ENCODE measurements at places on chromosomes 4 and X.
A peak's percentile ranks its signal among the peaks of the same experiment; 100 is the strongest.

GRCh38 chr4:73499996-73500765 lies 18.6 kb downstream of the AFM start:
- no peak for DNase-seq

GRCh38 chr4:5836943-5837342 lies 55.9 kb downstream of the CRMP1 start:
- no peak for DNase-seq

DNA sequence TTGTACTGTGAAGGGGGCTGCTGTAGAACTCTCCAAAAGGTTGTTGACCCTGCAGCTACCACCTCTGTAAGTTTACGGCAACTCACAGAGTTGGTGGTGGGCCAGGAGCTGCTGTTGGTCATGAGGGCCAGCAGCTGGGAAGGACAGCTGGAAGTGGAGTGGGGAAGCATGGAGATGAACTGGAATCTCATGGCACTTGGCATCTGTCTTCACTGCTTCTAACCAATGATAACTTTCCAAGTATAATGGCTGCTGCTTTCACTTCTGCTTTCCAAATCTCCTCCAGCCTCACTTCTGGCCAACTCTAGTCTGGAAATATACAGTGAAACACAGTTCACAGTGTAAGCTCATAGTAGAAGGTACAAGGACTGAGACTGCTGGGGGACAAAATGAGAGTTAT lies 126.5 kb upstream of the INTU start:
- no peak for DNase-seq

DNA sequence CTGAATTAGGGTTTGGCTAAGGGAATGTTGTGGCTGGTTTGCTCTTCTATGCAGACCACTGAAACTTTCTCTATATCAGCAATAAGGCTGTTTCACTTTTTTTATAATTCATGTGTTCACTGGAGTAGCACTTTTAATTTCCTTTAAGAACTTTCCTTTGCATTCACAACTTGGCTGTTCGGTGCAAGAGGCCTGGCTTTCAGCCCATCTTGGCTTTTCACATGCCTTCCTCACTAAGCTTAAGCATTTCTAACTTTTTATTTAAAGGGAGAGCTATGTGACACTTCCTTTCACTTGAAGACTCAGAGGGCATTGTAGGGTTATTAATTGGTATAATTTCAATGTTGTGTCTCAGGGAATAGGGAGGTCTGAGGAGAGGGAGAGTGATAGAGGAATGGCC lies 142.3 kb downstream of the SHROOM4 start:
- DNase-seq = no peak

- no peak for DNase-seq
Observed at GRCh38 chr4:179662522-179662921, 2220.3 kb upstream of the AGA start.

DNA sequence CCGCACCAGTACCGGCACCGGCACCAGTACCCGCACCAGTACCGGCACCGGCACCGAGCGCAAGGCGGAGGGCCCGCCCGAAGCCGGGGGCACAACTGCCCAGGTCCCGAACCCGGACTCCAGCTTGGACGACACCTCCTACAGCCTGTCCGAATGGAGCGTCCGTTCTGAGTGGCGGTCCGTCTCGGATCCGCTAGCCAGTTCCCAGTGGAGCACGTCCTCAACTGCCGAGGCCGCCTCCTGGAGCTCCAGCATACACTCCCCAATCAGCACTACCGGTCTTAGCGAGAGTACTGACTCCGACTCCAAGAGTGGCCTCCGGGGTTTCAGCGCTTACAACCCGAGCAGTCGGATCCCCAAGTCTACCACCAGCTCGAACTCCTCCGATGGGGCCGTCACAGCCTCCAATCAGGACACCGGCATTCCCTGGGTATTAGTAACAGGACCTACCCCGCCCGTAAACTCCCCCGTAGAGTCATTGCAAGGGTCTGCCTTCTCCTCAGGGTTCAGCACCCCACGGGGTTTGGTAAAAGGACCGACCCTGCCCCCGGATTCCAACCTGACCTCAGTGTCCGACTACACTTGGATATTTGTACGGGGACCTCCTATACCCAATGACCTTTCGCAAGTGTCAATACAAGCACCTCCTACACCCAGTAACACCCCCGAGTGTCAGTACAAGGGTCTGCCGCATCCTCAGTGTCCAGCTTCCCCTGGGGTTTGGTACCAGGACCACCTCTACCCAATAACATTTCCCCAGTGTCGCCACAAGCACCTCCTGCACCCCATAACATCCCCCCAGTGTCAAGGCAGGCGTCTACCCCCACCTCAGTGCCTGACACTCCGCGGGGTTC lies 721 bp upstream of the MAOA start:
- DNase-seq = no peak

DNA sequence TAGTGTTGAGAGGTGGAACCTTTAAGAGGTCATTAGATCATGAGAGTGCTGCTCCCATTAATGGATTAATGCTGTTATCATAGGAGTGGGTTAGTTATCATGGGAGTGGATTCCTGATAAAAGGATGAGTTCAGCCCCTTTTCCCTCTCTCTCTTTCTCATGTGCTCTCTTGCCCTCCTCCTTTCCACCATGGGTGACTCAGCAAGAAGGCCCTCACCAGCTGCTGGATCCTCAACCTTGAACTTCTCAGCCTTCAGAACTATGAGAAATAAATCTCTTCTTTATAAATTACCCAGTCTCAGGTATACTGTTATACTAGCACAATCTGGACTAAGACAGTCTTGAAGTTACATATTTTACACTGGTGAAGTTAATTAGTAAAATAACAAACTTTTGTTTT lies 10.0 kb upstream of the CDKL5 start:
- no peak for DNase-seq

DNA sequence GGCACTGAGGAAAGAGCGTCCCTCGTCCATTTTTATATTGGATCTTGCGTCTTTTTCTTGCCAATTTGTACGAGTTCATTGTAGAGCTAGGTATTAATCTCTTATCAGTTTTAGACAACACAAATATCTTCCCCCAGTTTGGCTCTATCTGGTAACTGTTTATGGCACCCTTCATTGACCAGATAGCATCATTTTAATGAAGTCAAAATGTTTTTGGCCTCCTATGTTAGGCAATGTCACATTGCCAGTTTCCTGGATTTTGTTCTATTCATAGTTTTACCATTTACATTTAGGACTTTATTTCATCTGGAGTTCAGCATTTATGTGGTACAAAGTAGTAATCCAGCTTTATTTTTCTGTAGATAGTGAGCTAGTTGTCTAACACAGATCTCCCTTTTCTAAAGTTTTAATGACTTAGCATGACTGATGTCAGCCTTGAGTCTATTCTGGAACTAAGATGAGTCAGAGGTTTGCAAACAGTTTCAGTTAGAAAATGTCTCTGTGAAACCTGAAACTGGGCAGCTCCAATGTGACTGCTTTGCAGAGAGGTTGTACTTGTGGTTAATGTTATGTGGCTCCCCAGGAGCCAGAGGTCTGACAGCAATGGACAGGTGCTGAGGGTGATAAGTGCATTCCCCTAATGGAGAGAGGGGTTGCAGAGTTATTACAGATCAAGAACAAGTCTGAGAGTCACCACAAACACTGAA lies 5.3 kb upstream of the STBD1 start:
- peak; percentile 50 for DNase-seq

GRCh38 chr4:113969709-113970334 lies 9.6 kb downstream of the ARSJ start:
- DNase-seq = no peak

DNA sequence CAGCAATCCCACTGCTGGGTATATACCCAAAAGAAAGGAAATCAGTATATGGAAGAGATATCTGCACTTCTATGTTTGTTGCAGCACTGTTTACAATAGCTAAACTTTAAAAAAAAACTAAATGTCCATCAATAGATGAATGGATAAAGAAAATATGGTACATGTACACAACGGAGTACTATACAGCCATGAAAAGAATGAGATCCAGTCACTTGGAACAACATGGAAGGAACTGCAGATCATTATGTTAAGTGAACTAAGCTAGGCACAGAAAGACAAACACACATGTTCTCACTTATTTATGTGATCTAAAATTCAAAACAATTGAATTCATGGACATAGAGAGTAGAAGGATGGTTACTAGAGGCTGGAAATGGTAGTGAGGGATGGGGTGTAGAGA lies 400.7 kb downstream of the ZNF674 start:
- no peak for DNase-seq

- no peak for DNase-seq
Observed at GRCh38 chr4:87632469-87632868, 17.6 kb upstream of the DMP1 start.

DNA sequence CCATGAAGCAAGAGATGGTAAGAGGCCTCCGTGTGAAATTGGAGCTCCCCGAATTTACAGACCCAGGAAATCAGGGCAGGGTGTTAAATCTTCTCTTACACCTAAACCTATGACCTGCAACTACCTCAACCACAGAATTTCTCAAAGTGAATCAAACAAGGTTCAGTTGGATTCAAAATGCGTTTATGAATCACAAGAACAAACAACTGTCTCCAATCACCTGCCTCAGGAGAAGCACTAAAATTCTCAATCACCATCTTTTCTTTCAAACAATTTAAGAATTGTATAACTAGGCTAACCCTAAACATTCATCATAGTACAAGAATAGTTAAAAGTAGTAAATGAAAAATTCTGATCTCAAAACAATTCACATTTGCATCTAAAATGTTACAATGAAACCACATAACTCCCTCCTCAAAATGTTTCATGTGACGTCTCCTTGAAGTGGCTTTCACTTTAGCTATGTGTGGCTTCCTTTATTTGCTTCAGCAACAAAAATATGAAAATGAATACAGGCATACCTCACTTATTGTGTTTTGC lies 19.2 kb downstream of the PPP3CA start:
- DNase-seq = no peak

GRCh38 chr4:32169841-32170240 lies 1449.7 kb downstream of the PCDH7 start:
- no peak for DNase-seq

DNA sequence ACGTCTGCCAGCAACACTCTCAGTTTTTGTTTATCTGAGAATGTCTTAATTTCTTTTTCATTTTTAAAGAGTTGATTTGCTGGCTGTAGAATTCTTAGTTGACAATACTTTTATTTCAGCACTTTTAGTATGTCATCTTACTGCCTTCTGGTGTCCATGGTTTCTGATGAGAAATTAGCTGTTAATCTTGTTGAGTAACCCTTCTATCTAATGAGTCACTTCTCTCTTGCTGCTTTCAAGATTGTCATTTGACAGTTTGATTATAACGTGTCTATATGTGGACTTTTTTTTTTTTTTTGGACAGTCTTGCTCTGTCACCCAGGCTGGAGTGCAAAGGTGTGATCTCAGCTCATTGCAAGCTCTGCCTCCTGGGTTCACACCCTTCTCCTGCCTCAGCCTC lies 24.0 kb upstream of the TMEM255A start:
- no peak for DNase-seq

- DNase-seq = no peak
Observed at GRCh38 chrX:63929608-63930007, 144.6 kb upstream of the ARHGEF9 start.

GRCh38 chr4:18057821-18058533 lies 36.4 kb upstream of the LCORL start:
- no peak for DNase-seq

DNA sequence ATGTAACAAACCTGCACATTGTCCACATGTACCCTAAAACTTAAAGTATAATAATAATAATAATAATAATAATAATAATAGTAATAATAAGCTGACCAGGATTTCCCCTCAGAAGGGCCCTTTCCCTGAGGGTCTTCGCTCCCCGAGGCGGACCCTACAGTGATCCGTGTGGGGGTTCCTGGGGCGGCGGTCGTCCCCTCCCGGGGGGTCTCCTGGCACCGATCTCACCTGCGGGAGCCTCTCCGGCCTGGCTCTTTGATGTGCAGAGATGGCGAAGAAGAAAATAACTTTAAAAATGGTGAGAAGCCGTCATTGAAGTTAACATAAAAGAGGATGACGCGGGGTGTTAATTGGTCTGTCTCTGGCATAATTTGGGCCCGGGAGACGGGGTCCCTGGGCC lies 48.2 kb upstream of the PPP2R3B start:
- DNase-seq = no peak

GRCh38 chrX:133175605-133176004 lies 42.5 kb downstream of the TFDP3 start:
- no peak for DNase-seq

GRCh38 chrX:143635915-143636314 lies at the start of gene SLITRK4:
Gene SLITRK4 (minus strand): TSS chrX:143636101. CDS start chrX:143631108, 4,993 bp downstream.
- no peak for DNase-seq

DNA sequence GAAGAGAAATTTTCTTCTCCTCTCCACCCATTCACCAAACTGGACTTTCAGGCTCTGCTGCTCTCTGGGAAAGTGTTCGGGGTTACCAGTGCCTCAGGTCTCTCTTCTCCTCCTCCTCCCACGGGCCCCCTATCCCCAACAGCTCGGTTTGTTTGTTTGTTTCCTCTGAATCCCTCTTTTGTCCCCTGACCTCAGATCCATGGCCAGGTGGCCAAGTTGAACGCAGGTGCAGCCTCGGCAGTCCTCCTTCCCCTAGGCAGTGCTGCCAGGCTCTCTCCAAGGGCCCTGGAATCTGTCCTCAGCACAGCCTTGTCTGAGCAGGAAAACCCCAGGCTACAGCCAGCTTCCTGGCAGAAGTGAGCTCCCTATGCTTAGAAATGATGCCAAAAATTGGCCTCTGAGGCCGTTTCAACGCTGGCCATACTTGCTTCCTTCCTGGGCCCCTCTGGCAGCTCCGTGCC lies 60.0 kb downstream of the FHDC1 start:
- no peak for DNase-seq

DNA sequence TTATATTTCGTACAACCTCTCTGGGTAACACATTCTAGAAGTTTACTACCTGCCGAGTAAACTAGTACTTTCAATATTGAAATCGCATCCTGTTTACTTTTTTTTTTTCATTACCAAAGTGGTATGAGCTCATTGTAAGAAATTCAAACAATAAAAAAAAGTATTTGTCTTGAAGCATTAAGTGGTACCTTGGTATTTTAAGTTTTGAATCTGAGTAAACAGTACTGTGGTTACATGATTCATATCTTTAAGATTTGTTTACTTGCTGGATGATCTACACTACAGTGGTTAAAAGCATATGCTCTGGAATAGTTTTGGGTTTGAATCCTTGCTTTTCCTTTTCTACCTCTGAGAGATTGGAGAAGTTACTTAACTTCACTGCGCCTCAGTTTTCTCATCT lies 3.8 kb upstream of the MMGT1 start:
- DNase-seq = no peak

- DNase-seq = no peak
Observed at GRCh38 chrX:132742246-132742645, 216.2 kb downstream of the HS6ST2 start.

- no peak for DNase-seq
Observed at GRCh38 chr4:105912633-105913032, 17.4 kb downstream of the NPNT start.

DNA sequence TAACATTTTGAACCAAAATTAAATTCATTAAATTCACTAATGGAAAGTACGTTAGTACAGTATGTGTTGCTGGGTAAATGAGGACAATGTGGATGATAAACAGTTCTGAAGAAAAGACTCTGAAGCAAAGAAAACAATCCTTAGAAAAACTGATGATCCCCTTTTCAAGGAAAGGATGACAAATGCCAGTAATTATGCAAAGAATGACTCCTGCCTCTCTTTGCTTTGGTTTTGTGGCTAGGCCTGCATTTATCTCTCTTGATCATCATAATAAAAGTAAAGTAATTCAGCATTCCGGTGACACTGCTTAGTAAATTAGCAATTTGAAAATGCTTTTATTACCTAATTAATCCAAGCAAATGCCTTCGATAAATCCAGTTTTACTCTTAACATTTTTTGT lies 652.2 kb upstream of the DIPK2B start:
- no peak for DNase-seq

Measured in HFF-Myc (cell line).